Fibroblast of skin of scalp (primary cell): ENCODE measurements at places on chromosomes 16 and 17.

- peak; percentile 60 for DNase-seq
These were observed 56.7 kb downstream of the ZFHX3 start for GRCh38 chr16:72991211-72991610.

DNA sequence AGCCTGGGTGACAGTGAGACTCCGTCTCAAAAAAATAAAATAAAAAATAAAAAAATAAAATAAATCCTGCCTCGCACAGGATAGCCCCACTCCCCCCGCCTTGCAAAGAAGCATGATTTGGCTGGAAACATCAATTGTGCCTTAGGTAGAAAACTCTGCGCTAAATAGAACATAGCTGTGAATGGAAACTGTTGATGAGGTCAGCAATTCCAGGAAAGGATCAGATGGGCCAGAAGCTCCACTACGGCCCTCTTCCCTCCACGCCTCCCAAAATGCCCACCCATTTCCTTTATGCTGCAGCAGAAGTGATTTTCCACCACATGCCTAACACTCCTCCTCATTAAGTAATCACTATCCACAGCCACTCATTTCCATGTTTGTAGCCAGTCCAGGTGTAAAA lies 473.4 kb downstream of the XYLT1 start:
- no peak for DNase-seq

DNA sequence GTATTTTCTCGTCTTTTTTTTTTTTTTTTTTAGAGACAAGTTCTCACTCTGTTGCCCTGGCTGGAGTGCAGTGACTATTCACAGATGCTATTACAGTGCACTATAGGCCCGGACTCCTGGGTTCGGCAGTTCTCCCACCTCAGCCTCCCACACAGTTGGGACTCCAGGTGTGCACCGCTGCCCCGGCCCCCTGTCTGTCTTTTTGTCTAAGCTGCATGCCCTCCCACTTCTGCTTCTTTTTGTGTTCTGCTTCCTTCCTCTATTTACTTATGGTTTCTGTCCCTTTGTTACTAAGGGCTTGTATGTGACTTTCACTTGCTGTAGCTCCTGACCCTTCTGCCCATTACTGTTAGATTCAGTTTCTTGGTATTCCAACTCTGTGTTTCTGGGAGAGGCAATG lies 20.5 kb downstream of the SLC7A6 start:
- DNase-seq, result no peak

DNA sequence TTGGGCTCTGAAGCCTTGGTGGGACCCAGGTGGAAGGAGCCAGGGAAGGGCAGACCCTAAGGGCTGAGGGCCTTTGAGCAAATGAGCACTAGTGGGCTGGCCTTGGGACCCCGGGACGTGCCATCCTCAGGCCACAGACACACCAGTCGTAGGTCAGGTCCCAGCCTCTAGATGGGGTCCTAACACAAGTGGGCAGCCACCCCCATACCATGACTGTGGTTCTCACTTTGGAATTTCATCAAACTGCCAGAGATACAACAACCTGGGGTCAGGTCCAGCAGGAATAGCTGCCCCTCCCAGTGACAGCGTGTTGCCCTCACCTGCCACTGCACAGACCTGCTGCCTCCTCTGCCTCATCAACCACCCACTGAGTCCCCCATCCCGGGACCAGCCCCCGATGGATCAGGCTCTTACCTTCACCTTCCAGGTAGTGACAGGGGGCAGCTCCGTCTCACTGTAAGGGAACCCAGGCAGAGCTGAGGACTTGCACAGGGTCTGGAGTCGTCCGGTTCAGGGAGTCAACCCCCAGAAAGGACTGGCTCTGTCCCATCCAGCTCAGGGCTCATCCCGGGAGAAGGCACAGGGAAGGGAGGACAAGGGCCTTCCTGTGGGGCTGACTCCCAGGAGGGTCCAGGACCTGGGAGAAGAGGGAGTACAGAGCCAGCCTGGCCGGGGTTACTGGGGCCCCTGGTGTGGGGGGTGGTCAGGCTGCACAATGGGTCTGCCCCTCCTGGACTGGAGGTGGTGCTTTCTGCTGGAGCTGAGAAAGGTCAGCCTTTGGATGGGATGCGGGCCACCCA lies 40.0 kb downstream of the LGALS9 start:
- DNase-seq, result no peak

- DNase-seq, result no peak
These were observed 230.7 kb downstream of the HS3ST4 start for GRCh38 chr16:25922438-25922837.
